Panc1 (cell line): ENCODE measurements at places on chromosomes 12 and 14.

- DNase-seq, result no peak
These were observed 5.2 kb upstream of the C12orf56 start for GRCh38 chr12:64395739-64396138.

DNA sequence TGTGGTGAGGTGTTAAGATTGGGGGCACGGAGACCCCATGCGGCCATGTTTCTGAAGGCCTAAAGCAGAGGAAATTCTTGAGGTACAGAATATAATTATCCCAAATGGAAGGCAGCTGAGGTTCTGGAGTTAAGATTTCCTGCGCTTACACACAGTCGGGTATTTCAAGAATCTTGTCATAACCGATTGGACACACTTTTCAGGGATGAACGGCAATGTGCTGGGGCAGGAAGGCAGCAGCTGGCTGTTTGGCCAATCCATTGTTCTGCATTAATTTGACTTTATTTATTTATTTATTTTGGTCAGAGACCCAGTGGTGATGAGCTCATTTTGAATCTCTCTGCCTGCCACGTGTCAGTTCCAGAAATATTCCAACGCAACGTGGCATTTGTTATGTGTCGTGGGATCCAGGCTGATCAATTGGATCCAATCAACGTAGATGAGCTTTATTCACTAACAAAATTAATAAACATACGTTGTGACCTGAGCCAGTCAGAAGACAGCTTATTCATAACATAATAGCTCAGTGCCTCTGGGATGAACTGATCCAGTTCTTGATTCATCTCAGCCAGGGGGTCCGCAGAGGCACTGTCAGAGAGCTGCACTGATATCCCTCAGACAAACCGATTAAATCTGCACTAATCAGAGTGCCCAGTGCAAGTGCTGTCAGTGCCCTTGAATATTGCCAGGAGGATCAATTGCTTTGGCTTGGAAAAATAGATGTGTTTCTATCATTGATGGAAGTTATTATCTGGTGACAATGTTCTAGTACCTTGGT lies 181.0 kb downstream of the KTN1 start:
- no peak for DNase-seq

DNA sequence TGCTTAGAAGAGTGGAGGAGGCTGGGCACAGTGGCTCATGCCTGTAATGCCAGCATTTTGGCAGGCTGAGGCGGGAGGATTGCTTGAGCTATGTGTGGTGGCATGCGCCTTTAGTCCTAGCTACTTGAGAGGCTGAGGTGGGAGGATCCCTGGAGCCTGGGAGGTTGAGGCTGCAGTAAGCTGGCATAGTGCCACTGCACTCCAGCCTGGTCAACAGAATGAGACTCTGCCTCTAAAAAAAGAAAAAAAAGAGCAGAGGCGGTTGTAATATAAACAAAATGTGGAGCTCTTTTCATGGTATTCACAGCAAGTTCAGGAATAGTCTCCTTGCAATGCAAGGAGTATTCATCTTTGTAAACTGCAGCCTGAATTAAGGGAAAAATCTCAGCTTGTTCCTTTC lies 27.2 kb downstream of the ARID2 start:
- no peak for DNase-seq

GRCh38 chr12:100450735-100451134 lies 22.9 kb upstream of the NR1H4 start:
- DNase-seq, result no peak

GRCh38 chr12:23055004-23055403 lies 430.0 kb downstream of the ETNK1 start:
- no peak for DNase-seq

DNA sequence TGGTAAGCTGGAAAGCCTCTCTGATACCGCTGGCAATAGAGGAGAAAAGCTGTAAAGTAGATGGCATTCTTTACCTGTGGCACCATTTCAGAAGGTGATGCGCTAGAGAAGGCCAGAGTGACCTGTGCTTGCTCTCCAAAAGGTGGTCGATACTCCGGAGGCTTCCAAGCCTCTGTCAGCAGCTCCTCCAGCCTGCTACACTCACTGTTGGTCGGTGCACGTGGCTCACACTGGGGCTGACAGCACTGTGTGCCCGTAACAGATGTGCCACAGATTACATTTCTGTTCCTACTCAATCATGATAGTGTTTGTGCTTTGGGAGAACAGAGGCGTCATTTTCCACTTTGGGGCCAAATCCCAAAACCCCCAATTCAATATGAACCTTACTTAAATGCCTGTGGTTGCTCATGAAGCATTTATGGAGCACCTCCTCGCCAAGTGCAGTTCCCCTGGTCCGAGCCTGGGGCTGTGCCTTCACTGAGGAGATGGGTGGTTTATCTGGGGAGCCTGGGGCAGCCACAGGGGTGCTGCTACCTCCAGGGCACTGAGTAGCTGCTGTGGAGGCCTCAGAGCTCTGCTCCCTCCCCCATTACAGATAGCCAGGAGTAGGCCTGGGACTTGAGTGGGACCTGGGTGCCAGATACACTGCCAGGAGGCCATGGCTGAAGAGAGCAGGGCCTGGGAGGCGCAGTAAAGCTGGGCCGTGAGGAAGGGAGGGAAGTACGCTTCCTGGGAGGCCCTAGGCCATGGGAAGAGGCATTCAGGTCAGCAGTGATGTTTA lies 26.8 kb downstream of the CCNK start:
- no peak for DNase-seq

GRCh38 chr12:123903301-123904065 lies 69.1 kb downstream of the CCDC92 start:
- DNase-seq, result no peak

- peak; percentile 42 for DNase-seq
These were observed at the start of gene STYK1 for GRCh38 chr12:10673659-10674384. Gene STYK1 (minus strand): TSS chr12:10674052. CDS start chr12:10634618, 39,434 bp downstream.

- peak; percentile 22 for DNase-seq
These were observed 50.9 kb upstream of the PKP2 start for GRCh38 chr12:32947206-32948067.

DNA sequence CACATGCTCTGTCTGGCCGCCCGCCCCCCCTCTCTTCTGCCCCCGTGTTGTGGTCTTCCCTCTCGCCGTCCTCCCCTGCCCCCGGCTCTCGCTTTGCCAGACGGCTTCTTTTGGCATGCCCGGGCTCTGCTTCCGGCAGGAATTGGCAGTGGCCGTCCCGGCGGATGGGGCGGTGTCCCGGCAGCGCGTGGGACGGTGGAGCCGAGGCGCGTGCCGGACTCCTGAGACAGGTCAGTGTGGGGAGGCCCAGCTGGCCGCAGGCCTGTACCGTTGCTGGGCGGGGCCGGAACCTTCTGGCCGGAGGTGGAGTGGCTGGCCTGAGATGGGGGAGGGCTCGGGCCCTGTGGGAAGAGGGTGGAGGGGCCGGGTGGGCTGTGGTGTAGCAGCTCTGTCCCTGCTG lies 17.1 kb downstream of the KIF26A start:
- no peak for DNase-seq

- DNase-seq, result no peak
These were observed 238.8 kb upstream of the SFSWAP start for GRCh38 chr12:131471946-131472732.

DNA sequence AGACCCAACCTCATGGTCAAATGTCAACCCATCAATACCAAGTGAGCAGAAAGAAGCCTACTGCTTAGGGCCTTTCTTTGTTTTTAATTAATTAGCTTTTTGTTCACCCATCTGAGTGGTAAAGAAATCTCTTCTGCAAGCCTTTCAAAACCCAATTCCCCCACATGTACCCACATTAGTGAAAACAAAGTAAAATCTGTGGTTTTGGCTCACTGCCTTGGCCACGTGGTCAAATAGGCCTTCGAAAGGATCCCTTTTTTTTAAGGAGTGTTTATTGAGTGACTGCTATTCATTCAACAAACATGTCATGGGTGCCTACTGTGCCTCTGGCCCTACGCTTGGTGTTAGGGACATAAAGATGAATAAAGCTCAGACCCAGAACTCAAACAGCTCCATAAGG lies 160.1 kb downstream of the NUAK1 start:
- DNase-seq, result no peak

DNA sequence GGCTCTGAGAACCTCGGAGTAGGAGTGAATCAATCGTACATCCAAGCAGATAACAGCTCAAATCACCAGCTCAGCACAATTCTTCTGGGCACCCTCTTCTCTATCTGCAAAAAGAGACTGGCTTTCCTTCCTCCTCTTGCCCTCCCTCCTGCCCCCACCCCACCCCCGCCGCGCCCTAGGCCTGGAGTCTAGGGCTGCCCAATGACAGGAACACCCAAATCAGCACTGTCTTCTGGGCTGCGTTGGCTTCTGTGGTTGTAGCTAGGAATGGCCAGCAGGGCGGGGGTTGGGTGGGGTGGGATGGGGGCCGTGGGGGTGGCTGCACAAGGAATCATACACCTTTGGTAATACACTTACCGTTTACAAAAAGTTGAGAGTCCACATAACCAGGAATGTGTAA lies 28.0 kb upstream of the TMCC3 start:
- no peak for DNase-seq

- DNase-seq, result no peak
These were observed 1029.8 kb upstream of the TMEM132C start for GRCh38 chr12:127237151-127237550.

GRCh38 chr12:40691913-40692764 lies at the start of gene CNTN1:
Gene CNTN1 (plus strand): TSS chr12:40692439.
- DNase-seq, result no peak

- no peak for DNase-seq
These were observed 89.3 kb upstream of the RFX4 start for GRCh38 chr12:106493531-106493930.

- no peak for DNase-seq
These were observed 43.6 kb upstream of the NAA30 start for GRCh38 chr14:57346741-57347140.

DNA sequence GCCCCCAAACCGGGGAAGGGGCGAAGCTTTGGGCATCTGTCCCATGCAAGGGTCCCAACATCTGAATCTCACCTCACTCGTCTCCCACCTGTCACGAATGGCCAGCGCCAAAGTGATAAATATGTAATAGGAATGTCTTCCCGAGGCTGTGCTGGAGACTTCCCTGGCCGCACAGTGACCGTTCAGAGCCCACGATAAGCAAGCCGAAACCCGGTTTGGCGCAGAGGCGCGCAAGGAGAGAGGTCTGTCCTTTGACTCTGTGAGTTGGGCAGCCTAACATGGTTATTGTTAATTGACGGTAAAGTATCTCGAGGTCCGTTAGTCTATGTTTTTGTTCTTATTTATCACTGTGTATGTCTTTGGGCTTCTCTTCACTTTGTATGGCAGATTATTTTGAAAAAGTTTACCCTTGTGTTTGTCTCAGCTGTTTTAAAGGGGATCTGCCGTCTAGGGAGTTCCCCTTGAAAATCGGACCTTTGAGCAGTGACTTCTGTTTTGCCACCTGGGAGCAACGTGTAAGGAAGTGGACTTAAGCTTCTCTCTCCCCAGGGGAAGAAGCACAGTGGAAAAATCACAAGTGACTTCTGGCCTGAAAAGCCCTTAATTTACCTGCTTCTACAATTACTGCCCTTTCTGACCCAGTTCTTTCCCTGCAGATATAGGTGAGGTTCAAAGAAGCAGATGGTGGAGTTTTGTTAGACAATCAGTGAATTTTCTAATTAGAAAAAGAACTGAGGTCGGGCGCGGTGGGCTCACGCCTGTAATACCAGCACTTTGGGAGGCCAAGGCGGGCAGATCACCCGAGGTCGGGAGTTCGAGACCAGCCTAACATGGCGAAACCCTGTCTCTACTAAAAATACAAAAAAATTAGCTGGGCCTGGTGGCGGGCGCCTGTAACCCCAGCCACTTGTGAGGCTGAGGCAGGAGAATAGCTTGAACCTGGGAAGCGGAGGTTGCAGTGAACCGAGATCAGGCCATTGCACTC lies 1.1 kb upstream of the TM9SF1 start:
- DNase-seq, result no peak

GRCh38 chr12:8953773-8954402 lies 4.4 kb upstream of the M6PR start:
- DNase-seq, result no peak

- DNase-seq, result no peak
These were observed 1.9 kb upstream of the PRMT8 start for GRCh38 chr12:3489057-3489456.

GRCh38 chr14:90759370-90760077 lies 56.7 kb downstream of the TTC7B start:
- no peak for DNase-seq

DNA sequence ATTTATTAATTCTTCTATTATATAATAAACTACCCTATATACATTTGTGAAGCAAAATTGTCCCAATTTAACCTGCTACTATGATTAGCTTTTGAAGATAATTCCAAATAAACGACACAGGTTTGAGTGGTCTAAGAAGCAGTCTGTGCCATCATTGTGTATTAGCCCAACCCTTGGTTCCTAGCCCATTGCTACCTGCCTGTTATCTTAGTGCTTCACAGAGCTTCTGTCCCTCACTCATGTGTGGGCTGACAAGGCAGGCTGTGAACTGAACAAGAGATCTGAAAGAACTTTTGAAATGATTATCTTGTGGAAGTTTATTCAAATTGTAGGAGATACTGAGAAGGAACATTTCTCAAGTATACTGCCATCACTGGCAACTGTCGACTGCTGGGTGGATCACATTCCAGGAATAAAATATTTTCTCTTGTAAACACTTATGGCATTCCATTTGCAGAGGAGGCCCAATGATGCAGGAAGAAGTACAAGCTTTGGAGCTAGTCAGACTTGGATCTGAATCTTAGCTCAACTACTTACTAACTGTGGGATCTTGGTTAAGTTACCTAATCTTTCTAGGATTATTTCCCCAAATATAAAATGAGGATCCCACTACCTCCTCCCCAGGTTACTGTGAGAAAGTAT lies 7.8 kb upstream of the MTERF2 start:
- no peak for DNase-seq

- DNase-seq, result no peak
These were observed 5.5 kb upstream of the KLHL33 start for GRCh38 chr14:20441461-20441860.

DNA sequence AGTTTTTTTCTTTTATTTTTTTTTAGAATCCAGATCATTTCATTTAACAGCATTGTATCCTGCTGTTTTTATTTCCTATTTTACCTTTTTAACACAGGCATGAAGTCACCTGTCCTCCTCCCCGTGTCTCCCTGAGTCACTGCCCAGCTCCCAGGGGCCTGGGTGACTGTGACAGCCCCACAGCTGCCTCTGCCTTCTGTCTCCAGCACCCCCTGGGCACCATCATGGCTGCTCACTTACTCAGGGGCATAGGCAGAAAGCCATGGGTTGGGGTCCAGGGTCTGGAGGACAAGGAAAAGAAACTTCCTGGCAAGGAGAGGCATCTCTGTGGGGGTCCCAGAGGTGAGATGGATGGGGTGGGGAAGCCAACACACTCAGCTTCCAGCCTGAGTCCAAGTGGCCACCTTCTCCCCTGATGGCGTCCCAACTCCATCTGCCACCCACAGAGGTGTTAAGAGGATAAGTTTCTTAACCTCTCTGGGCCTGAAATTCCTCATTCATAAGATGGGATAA lies 25.3 kb downstream of the TMEM63C start:
- DNase-seq, result no peak

- DNase-seq, result no peak
These were observed 291.7 kb upstream of the FKBP4 start for GRCh38 chr12:2503036-2503435.

GRCh38 chr14:94373708-94374107 lies 14.7 kb downstream of the SERPINA1 start:
- DNase-seq, result peak; percentile 15

DNA sequence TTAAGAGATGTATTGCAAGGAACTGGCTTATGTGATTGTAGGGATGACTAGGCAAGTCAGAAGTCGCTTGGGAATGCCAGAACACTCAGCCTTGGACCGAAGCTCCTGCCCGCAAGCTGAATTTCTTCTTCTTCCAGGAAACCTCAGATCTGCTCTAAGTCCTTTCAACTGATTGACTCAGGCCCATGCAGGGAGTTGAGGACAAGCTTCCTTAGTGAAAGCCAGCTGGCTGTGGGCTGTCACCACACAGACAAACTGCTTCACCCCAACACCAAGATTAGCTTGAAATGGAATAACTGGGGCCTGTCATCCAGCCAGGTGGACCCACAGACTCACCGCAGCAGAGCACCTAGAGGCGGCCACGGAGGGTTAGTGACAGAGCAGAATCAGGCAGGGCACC lies 24.7 kb downstream of the BDKRB2 start:
- no peak for DNase-seq
